Right ventricle myocardium inferior (tissue), 1 donor: ENCODE measurements at places on chromosomes 12 and 14.

GRCh38 chr14:88815980-88816379 is 8.5 kb upstream of the TTC8 start:
- no peak for DNase-seq

GRCh38 chr14:73770977-73771847 is 57.0 kb upstream of the PNMA1 start:
- no peak for DNase-seq

DNA sequence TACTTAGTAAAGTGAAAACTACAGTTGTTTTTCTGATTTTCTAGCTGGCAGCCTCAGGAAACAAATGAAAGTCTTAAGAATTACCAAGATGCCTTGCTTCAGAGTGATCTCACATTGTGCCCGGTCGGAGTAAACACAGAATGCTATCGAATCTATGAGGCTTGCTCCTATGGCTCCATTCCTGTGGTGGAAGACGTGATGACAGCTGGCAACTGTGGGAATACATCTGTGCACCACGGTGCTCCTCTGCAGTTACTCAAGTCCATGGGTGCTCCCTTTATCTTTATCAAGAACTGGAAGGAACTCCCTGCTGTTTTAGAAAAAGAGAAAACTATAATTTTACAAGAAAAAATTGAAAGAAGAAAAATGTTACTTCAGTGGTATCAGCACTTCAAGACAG is 28.9 kb downstream of the RXYLT1 start:
- DNase-seq = no peak

- DNase-seq = peak; percentile 84
Observed at GRCh38 chr12:108338915-108339657, at the start of gene CMKLR1. Gene CMKLR1 (minus strand): TSS chr12:108339311. CDS start chr12:108293591, 45,720 bp downstream.

GRCh38 chr14:85439696-85440328 is 90.1 kb upstream of the FLRT2 start:
- no peak for DNase-seq

- DNase-seq = no peak
Observed at GRCh38 chr12:53225635-53226424, 6.2 kb downstream of the RARG start.

- no peak for DNase-seq
Observed at GRCh38 chr12:83404521-83404920, 717.8 kb downstream of the TMTC2 start.

- no peak for DNase-seq
Observed at GRCh38 chr14:52002542-52002941, 13.2 kb downstream of the RTRAF start.
